ENCODE measurements at places on chromosomes 5 and 9.

- no peak for DNase-seq
These were observed 138.8 kb upstream of the NR4A3 start for GRCh38 chr9:99682870-99683269.

GRCh38 chr5:88288528-88289197 is 20.0 kb upstream of the TMEM161B start:
- DNase-seq = no peak

GRCh38 chr9:14303100-14303499 is 10.8 kb downstream of the NFIB start:
- no peak for DNase-seq

GRCh38 chr9:101629636-101630035 is 34.9 kb upstream of the PPP3R2 start:
- no peak for DNase-seq

- no peak for DNase-seq
These were observed 158.5 kb downstream of the TRPM6 start for GRCh38 chr9:74729136-74729695.

GRCh38 chr5:50359187-50359586 is 81.9 kb downstream of the EMB start:
- DNase-seq = no peak

DNA sequence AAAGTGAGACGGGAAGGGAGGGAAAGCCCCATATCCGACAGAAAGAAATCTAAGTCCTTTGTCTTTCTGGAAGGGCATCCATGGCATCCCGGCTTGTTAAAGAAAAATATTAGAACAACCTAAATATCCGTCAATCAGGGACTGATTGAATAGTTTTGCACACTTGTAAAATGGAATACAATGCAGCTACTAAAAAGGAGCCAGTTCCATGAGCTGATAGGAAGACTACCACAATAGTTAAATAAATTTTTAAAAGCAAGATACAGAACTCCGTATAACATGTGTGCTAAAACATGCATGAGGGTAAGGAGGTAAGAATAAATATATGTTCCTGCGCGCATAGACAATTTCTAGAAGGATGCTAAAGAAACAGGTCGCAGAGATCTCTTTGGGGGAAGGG is 12.8 kb upstream of the GNPDA1 start:
- DNase-seq = no peak

GRCh38 chr9:35294066-35294465 is 132.3 kb downstream of the UNC13B start:
- DNase-seq = no peak
